Ascending aorta (tissue), 2 donors: ENCODE measurements at places on chromosomes 4 and X.

DNA sequence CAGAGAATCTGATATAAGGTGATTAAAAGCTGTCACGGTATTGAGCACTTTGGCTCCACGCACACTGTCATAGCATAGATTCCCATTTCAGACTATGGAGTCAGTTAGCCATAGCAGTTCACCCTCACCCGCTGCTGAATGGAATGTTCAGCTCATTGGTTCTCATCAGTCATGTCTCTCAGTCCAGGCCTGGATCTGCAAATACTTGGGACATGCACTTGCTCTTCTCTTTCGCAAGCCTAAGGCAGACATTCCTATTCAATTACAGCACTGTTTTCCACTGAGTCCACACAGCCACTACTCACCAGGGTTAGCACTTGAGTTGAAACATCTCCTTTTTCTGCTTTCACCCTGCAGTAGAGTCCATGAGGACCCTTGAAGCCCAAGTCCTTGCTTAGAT is 30.6 kb upstream of the SCML1 start:
- no peak for DNase-seq

DNA sequence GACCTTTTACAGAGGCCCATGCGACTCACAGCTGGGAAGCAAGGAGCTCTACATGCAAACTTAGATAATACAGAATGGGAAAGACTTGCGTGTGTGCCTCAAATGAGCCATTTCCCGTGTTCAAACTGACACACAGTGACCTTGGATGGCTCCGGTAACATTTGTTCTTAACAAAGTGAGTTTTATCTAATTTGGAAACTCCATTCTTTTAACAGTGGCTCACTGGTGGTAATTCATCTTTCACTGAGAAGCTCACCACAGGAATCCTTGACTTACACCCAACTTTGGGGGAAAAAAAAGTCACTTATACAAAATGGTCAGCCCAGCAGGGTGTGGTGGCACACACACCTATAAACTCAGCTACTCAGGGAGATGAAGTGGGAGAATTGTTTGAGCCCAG is 190.6 kb downstream of the LDB2 start:
- no peak for DNase-seq

- DNase-seq, result no peak
Measured at GRCh38 chr4:145920205-145920604, 18.4 kb downstream of the ZNF827 start.

DNA sequence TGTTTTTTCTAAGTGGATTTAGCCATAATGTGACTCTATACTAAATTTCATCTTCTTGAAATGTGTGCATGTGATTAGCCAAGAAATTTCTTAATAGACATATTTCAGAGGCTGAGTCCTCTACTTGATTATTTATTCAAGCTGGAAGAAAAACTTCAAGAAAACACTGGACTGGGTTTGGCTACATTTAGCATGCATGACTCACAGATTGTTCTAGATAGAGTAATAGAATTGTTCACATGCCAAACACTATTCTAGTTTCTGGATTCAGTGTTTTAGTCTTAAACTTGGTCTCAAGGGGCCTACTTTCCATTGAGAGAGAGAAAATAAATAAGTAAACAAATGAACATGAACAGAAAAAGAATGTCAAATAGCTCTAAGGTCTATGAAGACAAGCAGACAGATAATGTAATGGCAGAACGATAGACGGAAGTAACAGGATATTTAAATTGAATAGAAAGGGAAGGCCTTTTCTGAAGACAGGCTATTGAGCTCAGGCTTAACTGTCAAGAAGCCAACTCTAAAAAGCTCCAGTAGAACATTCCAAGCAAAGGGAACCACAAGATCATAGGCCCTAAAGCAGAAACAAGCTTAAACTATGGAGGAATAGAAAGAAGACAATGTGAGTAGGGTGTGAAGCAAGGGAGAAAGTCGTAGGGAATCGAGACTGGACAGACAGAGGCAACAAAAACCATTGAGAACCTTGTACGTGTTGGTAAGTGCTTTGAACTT is 104.6 kb downstream of the TMEM144 start:
- no peak for DNase-seq

DNA sequence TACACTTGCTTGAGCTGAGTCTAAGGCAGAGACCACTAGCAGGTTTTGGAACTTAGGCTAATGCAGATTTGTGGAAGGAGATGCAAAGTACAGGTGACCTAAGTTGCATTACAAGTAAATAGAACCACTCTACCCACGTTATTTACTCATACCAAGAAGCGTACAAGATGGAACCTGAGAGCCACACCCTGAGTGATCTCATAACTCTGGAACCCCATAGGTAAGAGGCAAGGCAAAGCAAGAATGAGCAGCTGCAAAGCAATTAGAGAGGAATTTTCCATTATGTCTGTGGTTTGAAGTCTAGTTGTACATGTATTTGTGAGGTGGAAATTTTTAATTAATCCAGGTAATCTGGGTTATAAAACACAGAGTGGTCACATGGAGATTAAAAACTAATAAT is 55.4 kb downstream of the CC2D2A start:
- no peak for DNase-seq

- DNase-seq, result no peak
Measured at GRCh38 chrX:20437683-20438082, 171.0 kb upstream of the RPS6KA3 start.

DNA sequence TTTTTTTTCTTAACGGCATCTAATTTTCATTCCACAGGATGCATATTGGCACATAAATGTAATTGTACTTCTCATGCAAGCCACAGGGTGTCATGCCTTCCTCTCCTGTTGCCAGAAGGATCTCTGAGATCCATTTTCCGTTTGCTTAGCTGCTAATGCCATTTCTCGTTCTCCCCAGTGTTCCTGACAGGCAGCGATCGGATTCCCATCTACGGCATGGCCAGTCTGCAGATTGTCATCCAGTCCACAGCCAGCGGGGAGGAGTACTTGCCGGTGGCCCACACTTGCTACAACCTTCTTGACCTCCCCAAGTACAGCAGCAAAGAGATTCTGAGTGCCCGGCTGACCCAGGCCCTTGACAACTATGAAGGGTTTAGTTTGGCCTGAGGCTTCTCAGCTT is 8.9 kb upstream of the NAP1L5 start:
- DNase-seq, result peak; percentile 79

DNA sequence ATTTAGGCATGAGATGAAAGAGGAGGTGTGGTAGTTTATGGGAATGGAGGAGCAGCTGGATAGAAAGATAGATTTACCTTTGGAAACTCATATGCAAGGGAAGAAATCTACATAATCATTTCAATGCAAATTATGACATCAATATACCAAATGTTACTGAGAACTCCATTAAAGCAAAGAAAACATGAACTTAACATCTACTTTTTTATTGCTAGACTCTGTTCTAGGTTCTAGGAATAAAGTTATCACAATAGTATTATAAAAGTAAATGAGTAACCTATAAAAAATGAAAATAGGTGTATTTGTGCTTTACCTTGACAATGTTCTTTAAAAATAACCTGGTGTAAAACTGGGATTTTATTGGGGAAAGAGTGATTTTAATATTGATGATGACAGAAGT is 221.6 kb upstream of the SLIT2 start:
- DNase-seq, result no peak

GRCh38 chr4:76292730-76293129 is 13.8 kb upstream of the STBD1 start:
- no peak for DNase-seq

DNA sequence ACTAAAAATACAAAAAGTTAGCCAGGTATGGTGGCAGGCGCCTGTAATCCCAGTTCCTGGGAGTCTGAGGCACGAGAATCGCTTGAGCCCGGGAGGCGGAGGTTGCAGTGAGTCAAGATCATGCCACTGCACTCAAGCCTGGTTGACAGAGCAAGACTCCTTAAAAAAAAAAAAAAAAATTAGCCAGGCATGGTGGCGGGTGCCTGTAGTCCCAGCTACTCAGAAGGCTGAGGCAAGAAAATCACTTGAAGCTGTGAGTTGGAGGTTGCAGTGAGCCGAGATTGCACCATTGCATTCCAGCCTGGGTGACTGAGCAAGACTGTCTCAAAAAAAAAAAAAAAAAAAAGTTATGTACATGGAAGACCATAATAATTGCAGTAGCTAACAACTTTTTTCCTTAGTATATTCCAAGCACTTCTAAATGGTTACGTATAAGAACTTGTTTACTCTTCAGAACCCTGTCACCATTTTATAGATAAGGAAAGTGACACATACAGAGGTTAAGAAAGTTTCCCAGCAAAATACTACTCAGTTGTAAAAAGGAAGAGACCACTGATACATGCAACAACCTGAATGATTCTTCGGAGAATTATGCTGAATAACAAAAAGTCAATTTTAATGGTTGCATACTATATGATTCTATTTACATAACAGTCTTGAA is 24.5 kb downstream of the RUFY3 start:
- DNase-seq, result no peak

GRCh38 chr4:56828784-56829535 is 7.5 kb upstream of the SPINK2 start:
- no peak for DNase-seq

DNA sequence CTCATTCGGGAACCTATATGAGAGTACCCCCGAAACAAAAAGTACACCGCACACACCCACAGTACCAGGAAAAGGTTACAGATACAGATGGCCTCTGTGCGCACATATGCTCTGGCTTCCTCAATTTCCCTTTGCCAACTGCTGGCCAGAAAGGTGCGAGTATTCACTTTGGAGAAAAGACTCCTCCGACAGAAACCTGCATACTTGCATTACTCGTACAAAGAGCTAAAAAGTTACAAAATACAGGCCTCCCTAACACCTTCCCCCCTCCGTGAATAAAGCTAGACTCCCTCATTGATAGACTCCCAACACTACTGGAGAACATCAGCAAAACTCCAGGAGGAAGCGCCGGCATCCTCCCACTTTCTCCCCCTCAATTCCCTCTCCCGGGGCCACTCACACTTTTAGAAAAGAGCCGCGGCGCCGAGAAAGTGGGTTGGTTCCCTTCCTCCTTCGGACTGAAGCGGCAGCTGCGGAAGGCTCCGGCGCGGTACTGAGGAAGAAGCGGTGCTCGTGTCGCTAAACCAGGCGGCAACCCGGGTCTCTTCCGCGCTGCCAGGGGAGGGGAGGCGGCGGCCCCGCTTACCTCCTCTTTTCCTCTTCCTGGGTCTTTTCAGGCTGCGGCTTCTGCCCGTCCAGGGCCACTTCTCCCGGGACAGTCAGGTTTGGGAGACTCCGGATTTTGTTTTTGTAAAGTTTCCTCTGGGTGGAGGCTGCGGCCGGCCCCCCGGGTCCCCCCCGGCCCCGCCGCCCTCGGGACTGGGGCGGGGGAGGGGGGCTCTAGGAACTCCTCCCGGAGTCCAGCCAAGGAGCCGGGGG is 1.1 kb downstream of the FBXW7 start:
- no peak for DNase-seq

- no peak for DNase-seq
Measured at GRCh38 chrX:111180750-111181240, 84.8 kb downstream of the PAK3 start.

DNA sequence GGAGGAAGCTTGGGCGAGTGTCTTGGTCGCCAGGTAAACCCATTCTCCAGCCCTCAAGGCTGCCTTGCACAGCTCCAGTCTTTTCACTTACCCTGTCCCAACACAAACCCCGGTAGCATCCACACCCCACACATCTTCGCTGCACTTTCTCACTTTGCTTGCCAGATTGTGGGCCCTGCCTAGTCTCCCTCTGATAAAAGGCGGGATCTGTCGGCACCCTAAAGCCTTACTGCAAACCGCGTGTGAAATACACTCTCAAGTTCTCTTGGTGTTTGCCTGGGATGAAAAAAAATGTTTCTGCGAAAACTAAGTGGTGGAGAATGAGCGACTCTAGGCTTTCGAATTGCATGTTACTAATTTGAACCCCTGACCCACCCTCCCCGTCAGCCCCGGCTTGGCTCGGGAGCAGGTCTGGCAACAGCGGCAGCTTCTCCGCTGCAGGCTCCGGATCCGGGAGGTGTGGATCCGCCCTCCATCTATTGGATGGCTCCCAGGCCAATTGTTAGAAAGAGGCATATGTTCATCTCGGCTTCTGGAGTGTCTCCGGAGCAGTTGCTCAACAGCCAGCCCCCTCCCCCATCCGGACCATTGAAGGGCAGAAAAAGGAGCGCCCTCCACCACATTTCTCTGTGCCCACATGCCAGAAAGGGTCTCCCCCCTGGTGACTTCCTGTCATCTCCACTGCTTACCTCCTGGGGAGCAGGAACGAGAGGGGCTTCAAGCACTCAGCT is 3.0 kb upstream of the CITED1 start:
- DNase-seq, result peak; percentile 69

- DNase-seq, result no peak
Measured at GRCh38 chrX:123833387-123833786, 26.5 kb upstream of the XIAP start.

DNA sequence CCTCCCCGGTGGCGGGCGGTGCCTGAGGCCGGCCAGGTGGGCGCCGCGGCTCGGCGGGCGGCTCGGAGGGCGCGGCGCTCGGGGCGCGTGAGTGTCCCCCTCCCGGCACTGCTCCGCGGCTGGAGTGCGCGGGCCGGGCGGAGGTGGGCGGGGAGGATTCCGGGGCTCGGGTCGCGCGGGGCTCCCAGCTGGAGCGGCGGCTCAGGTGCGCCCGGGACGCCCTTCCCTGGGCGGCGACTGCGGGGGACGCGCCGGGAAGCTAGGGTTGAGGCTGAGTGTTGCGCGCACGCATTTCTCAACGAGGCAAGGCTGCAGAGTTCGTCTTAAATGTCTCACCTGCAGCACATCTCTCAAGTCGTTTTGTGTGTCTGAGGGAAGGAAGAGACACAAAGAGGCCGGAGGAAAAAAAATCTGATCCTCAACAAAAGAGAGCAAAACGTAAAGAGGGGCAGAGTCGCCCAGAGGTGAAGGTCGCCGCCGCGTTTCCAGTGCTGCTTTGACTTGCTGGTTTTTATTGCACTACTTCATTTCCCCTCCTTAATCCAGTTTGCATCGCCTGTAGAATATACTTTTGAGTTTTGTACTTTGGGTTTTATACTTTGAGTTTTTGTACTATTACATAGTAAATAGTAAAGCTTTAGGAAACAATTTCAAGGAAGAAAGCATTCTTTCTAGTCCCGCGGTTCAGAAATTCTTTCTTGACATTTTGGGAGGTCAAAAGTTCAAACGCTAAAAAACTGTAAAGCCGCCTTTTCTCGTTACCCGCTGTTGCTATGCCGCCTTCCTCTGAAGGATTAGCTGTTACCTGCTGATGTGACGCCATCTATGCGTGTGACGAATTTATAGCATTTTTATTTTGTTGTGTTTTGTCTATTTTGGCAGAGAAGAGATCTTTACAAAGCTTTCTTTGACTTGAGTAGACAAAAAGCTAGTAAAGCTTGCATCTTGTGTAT is 106.5 kb upstream of the STOX2 start:
- DNase-seq, result no peak

GRCh38 chr4:77157859-77158486 is 966 bp downstream of the CCNG2 start:
- DNase-seq, result peak; percentile 59

- DNase-seq, result no peak
Measured at GRCh38 chr4:88754796-88755195, 57.2 kb upstream of the NAP1L5 start.

- DNase-seq, result no peak
Measured at GRCh38 chr4:2304877-2305561, 43.1 kb upstream of the MXD4 start.
